Amniotic epithelial cell (primary cell): ENCODE measurements at places on chromosomes 5 and 9.

DNA sequence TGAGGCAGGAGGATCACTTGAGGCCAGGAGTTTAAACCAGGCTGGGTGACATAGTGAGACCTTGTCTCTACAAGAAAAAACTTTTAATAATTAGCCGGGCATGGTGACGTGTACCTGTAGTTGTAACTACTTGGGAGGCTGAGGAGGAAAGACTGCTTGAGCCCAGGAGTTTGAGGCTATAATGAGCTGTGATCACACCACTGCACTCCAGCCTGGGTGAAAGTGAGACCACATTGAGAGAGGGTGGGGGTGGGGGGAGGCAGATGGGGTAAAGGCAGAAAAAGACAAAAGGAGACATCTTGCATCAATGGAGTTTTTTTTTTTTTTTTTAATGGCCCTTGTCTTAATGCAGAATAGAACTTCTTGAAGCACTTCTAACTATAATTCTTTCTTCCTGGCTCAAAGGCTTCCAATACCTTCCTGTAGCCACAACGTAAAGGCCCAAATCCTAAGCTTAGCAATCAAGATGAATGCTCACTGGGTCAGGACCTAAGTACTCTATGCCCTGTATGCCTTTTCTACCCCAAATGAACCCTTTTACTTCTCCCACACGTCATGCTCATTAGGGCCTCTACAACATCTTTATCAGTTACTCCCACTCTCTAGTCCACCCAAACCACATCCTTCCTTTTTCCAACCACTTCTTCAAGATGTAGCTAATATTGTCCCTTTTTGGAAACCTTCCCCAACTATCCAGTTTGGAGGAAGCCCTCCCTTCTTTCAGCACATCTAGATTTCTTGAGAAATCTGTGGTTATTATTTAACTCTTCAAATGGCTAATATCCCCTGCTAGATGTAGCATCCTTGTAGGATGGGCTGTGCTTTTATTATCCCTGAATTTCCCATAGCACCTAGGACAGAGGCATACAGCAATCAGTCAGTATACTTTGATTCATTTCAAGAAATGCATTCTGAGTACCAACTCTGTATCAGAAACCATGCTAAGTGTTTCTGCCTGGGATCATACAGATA, 40.8 kb downstream of the CSF2 start:
- DNase-seq: peak; percentile 18

DNA sequence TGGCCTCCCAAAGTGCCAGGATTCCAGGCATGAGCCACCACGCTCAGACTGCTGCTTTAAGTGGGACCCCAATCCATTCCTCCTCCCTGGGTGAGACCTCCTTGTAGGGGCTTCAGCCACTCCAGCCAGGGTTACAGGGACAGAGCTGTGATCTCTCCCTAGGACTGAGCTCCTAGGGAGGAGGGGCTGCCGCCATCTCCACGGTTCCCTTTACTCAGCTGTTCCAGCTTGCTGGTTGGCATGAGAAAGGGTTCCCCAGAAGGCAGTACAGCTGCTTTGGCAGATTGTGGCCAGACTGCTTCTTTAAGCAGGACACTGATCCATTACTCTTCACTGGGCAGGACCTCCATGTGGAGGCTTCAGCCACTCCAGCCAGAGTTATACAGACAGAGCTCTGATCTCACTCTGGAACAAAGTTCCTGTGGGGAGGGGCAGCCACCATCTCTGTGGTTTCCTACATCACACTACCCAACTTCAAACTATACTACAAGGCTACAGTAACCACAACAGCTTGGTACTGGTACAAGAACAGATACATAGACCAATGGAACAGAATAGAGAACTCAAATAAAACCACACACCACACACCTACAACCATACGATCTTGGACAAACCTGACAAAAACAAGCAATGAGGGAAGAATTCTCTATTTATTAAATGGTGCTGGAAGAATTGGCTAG, 7.2 kb downstream of the INSL6 start:
- peak; percentile 1 for DNase-seq

GRCh38 chr5:145470396-145470979, 364.7 kb downstream of the PRELID2 start:
- DNase-seq: no peak

DNA sequence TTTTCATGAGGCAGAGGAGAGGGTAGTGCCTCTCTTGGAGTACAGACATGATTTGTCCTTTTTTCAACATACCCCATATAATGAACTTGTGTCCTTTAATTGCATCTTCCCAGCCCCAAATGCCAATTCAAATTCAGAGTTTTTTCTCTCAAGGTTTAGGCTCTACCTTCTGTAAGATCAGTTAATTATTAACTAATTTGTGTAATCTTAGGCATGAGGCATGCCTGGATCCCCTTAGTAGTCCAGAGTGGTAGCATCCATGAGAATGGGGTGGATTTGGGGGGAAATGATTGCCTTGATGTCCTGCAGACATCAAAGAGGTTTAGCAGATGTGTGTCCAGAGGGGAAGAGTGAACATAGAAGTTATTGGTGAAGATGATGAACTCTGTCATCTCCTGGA, 533.3 kb downstream of the LRRC70 start:
- no peak for DNase-seq

DNA sequence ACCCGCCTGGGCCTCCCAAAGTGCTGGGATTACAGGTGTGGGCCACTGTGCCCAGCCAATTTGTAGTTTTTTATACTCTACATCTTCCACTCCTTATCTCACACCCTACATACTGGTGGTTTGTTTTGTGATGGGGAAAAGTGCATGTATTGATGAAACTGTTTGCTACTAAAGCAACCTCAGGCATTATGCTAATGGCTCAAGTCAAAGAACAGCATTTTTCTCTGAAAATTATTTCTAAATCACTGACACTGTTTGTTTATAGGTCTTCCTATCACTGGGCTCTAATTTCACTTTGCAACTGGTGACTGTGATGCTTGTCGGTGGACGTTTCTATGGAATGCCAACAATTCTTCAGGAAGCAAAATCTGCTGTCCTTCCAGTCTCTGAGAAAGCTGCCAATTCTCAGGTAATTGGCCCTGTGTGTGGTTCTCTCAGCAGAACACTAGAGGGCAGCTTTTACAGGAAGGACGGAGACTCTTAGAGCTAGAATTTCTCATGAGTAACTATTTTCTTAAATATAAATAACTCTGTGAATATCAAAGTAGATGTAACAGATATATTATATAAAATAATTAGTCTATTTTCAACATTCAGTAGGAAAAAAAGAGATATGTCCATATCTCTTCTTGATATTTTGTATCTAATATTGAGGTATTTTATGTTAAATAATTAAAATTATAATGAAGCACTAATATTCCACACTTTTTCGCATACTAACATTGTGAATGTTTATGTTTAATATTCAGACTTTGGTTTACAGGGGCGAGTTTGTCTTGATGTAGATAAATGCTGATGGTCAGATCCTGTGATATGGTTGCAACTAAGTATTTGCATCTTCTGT, 244.1 kb downstream of the ADGRV1 start:
- DNase-seq: peak; percentile 29

- peak; percentile 85 for DNase-seq
Measured at GRCh38 chr5:77906806-77907205, 130.7 kb upstream of the TBCA start.

DNA sequence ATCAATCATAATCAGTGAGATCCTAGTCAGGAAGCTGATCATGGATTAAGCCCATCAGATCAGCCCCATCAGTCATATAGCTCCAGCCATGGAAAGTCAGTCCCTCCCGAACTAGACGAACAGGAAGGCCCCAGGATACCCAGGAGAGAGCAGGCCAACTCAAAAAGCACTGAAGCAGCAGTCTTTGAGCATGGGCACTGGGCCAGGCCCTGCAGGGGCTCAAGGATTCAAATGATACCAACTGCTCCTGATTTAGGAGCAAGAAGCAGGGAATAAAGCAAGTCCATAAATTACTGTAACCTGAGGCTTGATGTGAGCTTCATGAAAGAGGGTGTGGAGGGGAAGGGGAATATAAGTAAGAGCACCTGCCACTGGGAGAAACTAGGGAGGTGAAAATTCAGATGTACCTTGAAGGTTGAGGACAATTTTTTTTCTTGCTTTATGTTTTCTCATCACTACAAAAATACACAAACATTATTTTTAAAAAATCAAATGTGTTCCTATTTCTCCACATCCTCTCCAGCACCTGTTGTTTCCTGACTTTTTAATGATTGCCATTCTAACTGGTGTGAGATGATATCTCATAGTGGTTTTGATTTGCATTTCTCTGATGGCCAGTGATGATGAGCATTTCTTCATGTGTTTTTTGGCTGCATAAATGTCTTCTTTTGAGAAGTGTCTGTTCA, 115.2 kb downstream of the SIL1 start:
- no peak for DNase-seq

DNA sequence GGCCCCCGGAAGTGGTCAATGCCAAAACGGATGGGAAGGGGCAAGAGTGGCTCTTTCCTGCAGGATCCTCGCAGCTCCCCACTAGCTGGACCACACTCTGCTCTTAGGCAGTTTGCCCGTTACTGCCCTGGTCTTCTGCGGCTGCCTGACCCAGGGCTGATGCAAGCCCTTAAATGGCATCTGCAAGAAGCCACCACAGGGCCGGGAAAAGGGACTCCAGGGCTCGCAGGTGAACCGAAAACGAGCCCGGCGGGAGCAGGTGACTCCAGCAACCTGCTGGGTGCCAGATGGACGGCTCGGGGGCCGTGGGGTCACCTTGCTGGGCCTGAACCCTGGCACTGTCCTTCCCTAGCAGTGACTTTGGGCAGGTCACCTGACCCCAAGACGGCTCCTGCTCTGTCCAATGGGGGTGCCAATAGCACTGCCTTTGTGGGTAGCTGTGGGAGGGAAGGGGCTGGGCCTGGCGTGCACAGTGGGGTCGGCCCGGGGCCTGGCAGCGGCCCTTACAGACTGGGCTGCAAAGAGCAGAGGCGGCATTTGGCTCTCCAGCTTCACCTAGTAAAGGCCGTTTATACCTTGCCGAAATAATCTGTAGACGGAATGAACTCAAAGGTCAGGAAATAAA, 1.3 kb downstream of the TMEM250 start:
- DNase-seq: no peak

- DNase-seq: peak; percentile 54
Measured at GRCh38 chr9:35549441-35549840, 55.6 kb upstream of the TESK1 start.

GRCh38 chr5:117454716-117455212, 880.1 kb upstream of the SEMA6A start:
- DNase-seq: peak; percentile 48

- no peak for DNase-seq
Measured at GRCh38 chr5:94285984-94286383, 332.4 kb downstream of the KIAA0825 start.

DNA sequence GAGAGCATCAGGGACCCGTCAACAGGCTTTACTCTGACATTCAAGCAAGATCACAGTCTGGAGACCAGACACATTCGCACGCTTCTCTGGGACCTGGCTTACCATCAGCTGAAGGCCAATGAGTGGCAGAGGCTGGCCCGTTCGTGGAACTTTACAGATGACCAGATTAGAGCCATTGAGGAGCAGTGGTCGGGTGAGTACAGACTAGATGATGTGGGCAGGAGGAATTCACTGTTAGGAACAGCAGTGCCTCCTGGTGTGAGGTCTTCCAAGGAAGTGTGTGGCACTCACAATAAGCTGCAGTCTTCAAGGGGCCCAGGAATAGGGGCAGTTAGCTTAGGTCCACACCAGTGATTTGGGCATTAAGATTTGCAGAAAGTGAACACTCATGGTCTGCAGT, 50.4 kb downstream of the POC5 start:
- DNase-seq: no peak

- DNase-seq: no peak
Measured at GRCh38 chr9:104971511-104971910, 43.6 kb upstream of the ABCA1 start.

- DNase-seq: no peak
Measured at GRCh38 chr5:145981589-145982571, 45.5 kb downstream of the SH3RF2 start.

- DNase-seq: no peak
Measured at GRCh38 chr9:130171226-130172148, 717 bp upstream of the NCS1 start.

DNA sequence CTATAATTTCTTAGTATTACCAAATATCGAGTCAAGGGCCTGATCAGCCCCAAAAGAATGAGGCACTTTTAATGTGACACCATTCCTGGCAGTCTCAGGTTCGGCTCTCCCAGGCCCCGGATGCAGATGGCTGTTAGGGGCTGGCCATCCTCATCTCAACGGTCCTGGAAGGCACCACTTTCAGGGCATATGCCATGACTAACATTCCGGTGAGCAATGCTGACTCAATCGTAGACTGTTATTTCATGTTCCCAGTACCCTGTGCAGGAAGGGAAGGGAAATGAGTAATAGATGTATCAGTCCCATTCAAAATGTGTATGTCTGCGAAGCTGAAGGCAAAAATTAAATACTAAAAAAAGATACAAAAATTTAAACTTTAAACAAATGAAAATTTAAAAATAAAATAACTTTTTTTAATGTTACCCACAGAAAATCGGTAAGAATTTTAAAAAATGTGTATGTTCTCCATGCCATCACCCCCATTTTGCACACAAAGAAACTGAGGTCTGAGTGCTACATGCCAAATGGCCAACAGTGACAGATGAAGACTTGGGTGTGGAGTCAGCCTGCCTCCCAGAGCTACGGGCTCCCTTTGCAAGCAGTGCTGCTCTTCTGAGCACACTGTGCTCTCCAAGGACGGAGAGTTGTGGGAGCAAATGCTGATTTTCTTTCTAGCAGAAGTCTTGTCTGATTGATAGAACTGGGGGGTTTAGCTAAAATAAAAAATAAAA, 79.0 kb downstream of the GLDC start:
- DNase-seq: peak; percentile 95

- no peak for DNase-seq
Measured at GRCh38 chr5:116076496-116076895, 8.3 kb upstream of the COMMD10 start.

DNA sequence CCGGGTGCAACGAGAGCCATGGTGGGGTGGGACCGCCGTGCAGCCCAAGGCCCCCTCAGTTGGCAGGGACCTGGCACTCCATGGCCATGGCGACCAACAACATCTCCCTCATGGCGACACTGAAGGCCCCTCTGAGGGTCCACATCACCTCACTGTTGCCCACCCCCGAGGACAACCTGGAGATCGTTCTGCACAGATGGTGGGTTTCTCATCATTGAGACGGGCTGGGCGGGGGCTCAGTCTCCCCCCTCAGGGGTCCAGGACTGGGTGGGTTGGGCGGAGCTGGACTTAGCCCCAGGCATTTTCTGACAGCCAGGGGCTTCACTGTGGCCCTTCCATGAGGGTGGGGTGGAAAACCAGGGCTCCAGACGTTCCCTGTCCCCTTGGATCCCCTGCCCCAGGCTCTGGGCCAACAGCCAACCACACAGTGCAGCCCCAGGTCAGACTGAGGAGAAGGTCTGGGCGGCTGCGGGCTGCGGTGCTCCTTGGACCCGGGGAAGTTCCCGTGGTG, 734 bp downstream of the PAEP start:
- no peak for DNase-seq

- DNase-seq: peak; percentile 61
Measured at GRCh38 chr5:145484158-145484557, 351.0 kb downstream of the PRELID2 start.
